Cortex of kidney (tissue), 1 donor: ENCODE measurements at places on chromosomes 1 and 21.

DNA sequence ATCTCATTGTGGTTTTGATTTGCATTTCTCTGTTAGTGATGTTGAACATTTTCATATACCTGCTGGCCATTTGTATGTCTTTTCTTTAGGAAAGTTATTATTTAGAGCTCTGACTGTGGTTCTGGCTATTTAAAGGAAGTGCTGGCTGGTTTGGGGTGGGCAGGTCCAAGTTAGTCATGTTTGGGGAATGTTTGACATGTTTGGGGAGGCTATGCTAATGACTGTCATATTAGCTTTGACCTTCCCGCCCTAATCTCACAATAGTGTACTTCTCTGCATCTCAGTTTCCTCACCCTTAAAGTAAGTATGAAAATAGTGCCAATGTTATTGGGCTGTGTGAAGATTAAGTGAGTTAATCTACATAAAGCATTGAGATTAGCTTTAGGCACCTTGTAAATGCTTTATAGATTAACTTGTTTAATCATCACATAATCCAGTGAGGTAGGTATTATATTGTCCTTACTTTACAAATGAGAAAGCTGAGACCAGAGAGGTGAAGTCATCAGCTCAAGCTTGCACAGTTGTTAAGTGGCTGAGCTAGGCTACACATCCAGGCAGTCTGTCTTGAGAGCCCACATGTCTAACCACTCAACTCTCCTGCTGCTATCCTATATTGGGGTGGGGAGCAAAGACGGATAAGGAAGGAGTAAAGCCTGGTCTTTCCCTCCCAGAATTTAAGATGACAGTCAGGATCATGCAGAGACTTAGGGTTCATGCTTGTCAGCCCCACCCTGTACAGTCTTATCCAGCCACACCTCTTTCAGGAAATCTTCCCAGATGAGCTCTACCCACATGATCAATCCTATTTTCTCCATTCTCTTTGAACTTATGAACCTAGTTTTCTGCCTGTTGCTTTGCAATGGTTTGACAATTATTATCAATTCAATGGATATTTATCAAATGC lies 22.8 kb upstream of the CRNN start:
- no peak for DNase-seq

DNA sequence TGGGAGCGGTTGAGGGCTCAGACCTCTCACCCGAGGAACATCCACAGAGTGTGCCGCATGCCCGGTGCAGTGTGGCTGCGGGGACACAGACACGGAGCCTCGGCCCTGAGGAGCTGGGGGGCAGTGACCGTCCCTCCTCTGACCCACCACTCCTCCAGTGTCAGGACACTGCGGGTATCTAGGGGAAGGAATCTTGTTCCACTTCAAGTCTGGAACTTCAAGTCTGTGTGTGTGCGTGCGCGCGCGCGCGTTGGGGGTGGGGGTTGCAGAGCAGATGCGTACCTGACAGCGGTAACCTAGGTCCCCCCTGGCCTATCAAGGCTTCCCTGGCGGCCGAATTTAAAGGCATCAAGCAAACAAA lies 17.3 kb downstream of the PCSK9 start:
- DNase-seq = no peak

GRCh38 chr1:108055387-108055786 lies 90.4 kb upstream of the VAV3 start:
- DNase-seq = no peak

- no peak for DNase-seq
Observed at GRCh38 chr1:84721152-84721551, 30.9 kb upstream of the SSX2IP start.

DNA sequence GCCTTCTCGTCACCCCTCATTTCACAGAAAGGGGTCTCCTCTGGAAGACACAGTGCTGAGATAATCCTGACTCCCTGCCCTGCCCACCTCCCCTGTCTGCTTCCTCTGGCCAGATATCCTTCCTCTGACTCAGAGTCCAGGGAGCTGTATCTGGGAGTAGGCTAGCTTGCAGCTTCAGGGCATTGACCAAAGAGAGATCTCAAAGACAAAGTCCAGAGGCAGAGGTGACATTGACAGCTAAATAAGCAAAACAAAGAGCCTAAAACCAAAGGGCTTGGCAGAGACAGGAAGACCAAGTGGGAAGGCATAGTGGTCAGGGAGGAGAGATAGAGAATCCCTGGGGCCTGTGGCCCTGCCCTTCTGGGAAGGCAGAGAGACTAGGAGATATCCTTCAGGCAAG lies 64.9 kb downstream of the TNR start:
- no peak for DNase-seq

GRCh38 chr1:182166321-182166720 lies 104.8 kb upstream of the ZNF648 start:
- DNase-seq = no peak

DNA sequence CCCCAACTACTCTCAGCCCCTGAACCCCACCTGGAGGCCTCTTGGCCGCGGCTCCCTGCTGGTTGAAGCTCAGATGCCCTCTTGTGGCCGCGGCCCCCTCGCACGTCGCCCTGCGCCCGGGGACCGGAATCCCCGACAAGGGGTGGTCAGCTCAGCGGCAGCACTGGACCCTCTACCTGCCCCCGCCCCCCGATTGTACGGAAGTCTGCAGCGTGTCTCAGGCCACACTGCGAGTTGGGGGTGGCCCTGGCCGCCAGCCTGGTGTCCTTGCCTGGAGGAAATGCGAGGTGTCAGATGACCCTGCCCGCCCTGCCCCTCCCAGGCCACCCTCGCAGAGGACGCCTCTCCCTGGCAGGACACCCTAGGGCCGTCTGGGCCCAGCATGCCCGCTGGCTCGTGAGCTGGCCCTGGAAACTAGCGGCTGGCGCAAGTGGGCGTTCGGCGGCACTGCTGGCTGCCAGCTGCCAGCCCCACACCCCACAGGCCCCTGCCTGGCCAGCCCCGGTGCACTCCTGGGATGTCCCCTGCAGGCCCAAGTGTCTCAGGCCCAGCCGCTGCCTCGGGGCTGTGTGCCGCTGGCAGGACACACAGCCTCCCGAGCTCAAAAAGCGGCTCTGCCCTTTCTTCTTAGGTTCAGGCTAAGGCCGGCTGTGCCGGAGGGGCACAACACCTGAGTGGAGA lies 60.8 kb downstream of the EDN2 start:
- no peak for DNase-seq

GRCh38 chr1:220817907-220818306 lies 31.2 kb downstream of the MTARC1 start:
- no peak for DNase-seq

DNA sequence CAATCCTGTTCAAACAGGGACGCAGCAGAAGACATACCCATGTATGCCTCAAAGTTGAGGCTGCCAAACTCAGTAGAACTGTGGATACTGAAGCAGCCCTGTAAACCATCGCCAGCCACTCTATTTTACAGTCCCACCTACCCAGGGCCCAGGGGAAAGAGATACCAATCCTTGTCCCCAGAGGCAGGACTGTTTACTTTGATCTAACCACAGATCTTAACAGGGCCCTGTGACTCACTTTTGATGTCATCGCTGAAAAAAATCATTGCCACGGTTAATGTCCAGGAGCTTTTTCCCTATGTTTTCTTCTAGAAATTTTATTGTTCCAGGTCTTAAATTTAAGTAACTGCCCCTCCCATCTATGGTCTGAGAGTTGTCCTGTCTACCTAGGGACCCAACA lies 538.4 kb upstream of the NCAM2 start:
- no peak for DNase-seq

DNA sequence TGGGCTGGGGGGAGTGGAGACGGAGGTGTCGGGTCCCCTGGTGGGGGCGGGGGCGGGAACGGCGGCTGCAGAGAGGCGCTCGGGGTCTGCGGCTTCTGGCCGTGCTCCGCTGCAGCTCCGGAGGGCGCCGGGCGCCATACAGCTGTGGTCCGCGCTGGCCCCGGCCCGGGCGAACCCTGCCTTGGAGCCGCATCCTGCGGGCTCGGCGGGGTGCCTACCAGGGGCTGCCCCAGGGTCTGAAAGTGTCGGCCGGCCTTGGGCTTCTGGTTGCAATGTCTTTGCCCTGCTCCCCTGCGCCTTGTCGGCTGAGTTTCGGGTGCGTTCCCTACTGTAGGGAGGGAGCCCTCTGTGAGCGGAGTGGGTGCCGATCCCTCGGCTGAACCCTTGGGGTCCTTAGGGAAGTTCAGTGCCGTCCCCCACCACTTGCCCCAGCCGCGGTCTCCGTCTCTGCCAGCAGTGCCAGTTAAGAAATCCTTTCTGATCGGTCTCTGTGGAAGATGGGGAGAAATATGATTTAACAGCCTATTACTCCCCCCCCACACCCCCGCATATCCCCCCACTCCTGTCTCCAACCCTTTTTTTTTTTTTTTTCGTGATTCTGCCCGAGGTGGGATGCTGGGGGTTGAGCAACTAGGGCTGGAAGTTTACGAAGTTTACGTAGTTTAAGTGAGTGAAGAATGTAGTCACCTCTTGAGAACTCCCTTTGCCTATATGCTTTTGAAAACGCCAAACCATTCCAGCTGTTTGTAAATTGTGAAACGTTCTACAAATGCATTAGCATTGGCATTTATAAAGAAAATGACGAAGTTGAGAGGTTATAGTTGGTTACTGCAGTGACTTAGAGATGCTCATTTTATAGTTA lies 588 bp downstream of the NEXN start:
- DNase-seq = no peak

DNA sequence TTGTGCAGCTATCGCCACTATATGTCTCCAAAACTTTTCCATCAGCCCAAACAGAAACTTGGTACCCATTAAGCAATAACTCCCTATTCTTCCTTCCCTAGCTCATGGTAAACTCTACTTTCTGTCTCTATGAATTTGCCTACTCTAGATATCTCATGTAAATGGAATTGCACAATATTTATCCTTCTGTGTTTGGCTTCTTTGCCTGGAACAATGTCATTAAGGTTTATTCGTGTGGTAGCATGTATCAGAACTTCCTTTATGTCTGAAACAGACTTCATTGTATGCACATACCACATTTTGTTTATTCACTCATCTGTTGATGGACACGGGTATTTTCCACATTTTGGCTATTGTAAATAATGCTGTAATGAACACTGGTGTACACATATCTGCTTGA lies 40.7 kb upstream of the CD34 start:
- DNase-seq = no peak

DNA sequence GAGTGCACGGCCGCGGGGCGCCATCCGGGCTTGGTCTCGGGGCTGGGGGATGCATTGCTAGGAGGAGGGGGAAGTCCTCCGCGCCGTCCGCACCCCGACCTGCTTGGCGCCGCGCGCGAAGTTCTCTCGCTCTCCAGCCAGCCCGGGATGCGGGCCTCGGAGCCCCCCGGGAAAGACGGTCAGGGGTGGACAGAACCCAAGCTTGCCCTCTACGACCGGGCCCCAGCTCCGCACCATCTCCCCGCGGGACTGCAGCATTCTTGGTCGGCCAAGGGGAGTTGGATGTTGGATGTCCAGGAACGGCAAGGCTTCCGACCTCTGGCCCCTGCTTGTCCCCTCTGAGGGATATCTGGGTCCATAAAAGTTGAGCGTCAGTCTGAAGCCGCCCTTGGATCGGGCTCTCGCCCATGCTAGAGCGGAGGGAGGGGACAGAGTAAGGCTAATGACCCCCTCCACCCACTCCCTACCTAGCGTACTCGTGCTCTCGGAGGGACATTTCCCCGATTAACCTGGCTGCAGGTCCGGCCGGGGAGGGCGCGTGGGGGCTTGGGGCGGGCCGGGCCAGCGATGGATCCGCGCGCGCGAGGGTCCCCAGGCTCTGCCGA lies 522 bp downstream of the DISP3 start:
- no peak for DNase-seq

- DNase-seq = no peak
Observed at GRCh38 chr1:89064632-89065031, 376 bp downstream of the GBP1 start.

DNA sequence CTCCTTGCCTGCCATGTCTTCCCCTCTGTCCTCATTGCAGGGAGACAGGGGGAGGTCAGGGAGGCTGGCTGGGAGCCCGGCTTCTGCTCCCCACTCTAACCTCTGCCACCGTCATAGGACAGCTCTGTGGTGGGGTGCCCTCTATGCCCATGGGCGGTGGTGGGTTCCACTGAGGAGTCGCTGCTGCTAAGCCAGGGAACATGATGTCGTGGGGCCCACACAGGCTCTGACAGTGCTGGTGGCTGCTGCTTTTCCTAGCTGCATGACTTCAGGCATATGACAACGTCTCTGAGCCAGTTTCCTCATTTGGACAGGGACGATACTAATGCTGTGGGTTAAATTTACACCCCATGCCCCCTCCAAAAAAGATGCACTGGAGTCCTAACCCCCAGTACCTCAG lies 14.7 kb downstream of the KCNA10 start:
- DNase-seq = no peak

DNA sequence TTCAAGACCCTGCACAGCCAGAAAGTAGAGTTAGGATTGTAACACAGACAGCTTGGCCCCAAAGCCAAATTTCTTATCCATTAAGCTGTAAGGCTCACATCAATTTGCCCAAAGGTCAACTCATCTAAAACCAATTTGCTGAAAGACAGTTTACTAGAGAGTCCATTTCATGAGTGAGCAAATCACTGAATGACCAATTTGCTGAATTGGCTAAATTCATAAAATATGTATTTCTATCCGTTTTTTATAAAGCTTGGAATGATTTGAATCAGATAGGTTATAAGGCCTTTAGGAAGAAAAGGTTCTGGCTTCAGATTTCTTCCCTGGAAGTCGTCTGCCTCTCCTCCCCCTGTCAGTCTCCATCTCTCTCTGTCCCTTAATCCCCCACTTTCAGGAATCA lies 168.1 kb downstream of the FCRL5 start:
- DNase-seq = no peak
